ENCODE measurements at places on chromosomes 1 and 21.

- DNase-seq: no peak
These were observed 235.1 kb downstream of the RRAGC start for GRCh38 chr1:38624336-38625039.

DNA sequence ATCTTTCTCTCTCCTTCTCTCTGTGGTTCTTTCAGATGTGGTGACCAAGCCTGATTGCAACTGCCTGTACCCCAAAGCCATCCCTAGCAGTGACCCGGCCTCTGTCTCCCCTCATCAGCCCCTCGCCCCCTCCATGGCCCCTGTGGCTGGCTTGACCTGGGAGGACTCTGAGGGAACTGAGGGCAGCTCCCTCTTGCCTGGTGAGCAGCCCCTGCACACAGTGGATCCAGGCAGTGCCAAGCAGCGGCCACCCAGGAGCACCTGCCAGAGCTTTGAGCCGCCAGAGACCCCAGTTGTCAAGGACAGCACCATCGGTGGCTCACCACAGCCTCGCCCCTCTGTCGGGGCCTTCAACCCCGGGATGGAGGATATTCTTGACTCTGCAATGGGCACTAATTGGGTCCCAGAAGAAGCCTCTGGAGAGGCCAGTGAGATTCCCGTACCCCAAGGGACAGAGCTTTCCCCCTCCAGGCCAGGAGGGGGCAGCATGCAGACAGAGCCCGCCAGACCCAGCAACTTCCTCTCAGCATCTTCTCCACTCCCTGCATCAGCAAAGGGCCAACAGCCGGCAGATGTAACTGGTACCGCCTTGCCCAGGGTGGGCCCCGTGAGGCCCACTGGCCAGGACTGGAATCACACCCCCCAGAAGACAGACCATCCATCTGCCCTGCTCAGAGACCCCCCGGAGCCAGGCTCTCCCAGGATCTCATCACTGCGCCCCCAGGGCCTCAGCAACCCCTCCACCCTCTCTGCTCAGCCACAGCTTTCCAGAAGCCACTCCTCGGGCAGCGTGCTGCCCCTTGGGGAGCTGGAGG, 12.7 kb downstream of the CSF1 start:
- no peak for DNase-seq

DNA sequence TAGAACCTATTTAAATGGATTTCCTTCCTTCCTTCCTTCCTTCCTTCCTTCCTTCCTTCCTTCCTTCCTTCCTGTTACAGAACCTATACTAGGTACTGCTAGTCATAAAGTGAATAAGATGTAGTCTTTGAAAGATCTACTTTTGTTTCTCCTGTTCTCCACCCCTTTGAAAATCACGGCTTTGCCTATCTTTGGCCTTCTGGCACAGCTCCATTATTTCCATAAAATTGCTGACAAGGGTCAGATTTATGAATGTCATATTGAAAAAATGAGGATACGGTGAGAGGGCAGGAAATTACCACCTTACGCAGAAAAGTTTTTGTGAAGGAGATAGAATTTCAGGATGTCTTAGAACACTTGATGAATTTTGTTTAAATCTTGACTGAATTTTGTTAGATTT, 18.1 kb upstream of the HMCN1 start:
- DNase-seq: no peak

GRCh38 chr1:186429017-186429416, 31.9 kb downstream of the PDC start:
- DNase-seq: no peak

DNA sequence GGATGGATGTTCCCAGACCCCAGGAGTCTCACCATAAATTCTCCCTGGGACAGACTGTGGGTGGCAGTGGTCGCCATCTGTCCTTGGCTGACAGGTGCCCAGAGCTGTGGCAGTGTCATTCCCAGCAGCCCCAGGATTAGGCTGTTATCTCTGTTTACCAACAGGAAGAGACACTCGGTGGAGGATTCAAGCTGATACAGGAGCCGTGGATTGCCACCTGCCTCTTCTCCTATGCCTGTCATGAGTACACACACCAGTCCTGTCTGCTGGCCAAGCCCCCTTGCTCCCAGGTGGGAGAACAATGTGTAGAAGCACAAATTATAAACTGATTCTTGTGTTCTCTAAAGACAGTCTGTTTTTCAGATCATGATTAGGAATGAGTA, 152.6 kb downstream of the ETS2 start:
- no peak for DNase-seq

- DNase-seq: no peak
These were observed 714 bp downstream of the DFFA start for GRCh38 chr1:10471411-10472219.

DNA sequence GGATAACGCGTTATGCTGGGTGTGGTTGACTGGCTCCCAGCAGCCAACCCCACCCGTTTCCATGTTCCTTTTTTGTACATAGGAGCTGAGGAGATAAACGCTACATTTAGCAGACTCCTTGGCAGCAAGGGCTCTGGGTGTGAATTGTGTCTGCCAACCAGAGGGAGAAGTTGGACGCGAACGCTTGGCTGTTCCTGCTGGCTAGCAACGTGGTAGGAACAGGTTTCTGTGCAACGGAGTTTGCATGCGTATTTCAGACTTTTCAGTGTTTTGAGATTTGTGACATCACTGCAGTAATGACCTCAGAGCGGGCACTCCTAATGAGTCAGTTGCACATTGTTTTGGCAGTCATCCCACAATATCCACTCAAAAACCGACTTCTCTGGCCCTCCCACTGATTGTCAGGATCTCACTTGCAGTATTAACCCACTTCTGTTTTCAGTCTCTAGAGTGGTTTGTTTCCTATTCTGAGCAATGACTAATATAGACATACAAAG, 98.7 kb upstream of the RGS1 start:
- DNase-seq: no peak

GRCh38 chr1:89198491-89199072, at the start of gene GBP4:
GBP4 (minus strand) TSS chr1:89198942; CDS start chr1:89198834, 108 bp downstream.
- DNase-seq: peak; percentile 19

DNA sequence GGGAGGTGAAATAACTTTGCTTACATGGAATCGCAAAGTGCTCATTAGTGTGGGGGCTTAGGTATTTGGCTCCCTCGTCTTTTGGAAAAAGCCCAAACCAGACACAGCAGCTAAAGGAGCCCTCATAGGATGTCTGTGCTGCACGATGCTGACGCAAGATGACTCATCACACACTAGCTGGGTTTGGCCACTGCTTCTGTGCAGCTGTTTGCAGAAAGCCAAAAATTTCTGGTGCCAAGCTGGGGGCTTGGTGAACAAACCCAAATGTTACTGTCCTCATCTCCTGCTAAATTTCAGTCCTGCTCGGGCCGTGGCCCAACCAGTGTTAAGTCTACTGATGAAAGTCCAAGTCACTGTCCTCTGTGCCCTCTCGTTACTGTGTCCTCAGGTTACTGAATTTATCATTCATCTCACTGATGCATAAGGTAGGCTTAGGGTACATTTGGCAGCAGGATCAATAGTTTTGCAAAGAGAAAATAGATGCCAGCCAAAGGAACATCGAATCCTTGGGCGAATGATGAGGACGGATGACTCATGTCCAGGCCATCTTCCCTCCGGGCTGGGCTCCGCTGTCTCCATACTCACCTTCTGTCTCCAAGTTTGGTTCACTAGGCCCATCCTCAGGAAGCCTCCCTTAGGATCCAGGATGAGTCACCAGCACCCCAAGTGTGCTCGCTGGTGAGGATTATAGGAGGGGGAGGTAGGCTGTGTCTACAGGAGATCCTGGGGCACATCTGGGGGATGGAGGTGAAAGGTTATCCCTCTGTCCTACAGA, 177.7 kb downstream of the ADSS2 start:
- no peak for DNase-seq

DNA sequence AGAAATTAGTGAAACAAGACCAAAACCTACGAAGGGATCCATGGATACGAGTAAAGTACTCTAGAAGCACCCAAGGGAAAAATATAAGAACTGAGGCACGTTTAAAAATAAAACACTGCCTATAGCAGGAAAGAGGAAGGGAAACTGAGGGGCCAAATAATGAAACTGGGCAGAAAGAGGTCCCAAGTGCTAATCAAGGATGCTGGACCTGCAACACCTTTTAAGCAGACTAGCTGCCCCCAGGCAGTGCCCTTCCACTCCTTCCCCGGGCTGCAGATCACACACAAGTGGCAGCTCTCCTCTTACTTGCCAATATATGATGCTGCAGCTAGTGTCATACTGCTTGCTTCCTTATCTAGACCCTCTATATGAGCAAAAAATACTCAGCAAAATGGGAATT, 7.6 kb upstream of the OTUD7B start:
- no peak for DNase-seq

DNA sequence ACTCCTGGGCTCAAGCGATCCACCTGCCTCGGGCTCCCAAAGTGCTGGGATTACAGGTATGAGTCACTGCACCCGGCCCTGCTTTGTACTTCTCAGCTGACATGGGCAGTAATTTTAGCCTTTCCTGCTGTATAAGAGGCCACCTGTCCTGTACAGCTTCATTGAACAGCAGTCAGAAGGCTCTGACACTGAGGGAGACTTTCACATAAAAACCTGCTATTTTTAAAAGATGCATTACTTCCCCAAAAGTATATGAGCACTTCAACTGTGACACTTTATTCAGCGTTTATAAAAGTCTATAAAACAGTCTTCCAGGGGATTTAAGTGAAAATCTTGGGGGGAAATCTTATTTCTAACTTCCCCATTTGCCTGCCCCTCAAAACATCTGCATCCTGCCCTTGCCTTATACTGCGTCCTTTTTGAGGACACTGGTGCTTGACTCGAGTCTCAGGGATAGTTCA, 17.6 kb downstream of the RNU5D-1 start:
- no peak for DNase-seq

GRCh38 chr1:25568090-25568833, 24.9 kb downstream of the LDLRAP1 start:
- DNase-seq: no peak

GRCh38 chr1:18638835-18639364, 8.3 kb downstream of the PAX7 start:
- DNase-seq: no peak

DNA sequence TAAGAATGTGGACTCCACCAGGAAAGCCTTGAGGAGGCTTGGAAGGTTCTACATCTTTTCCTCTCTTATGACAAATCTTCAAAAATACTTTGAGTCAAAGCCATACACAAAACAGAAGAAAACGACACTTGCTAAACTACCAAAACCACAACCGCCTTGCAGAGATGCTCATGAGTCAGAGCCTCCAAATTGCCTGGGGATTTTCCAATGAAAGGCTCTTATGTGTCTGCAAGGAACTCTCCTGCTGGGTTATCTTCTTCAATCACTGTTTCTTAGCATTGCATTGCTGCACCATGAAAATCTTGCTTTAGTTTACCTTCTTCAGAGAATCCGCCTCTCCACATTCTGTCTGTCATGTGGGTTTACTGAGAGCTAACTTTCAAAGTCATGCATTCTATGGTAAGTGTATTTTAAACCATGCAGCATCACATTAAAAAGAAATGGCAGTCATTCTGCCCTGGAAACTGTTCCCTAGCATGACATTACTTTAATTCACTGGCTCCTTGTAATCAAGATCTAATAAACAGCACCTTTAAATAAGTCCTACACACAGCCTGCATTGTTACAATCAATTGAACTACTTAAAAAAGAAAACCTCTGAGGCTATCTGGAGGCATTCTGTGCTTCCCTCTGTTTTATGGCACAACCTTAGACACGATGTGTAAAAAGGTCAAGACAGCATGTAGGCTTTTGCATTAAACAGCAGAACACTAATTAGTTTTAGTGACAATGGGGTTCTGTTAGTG, 210.0 kb upstream of the FOXD3 start:
- no peak for DNase-seq

DNA sequence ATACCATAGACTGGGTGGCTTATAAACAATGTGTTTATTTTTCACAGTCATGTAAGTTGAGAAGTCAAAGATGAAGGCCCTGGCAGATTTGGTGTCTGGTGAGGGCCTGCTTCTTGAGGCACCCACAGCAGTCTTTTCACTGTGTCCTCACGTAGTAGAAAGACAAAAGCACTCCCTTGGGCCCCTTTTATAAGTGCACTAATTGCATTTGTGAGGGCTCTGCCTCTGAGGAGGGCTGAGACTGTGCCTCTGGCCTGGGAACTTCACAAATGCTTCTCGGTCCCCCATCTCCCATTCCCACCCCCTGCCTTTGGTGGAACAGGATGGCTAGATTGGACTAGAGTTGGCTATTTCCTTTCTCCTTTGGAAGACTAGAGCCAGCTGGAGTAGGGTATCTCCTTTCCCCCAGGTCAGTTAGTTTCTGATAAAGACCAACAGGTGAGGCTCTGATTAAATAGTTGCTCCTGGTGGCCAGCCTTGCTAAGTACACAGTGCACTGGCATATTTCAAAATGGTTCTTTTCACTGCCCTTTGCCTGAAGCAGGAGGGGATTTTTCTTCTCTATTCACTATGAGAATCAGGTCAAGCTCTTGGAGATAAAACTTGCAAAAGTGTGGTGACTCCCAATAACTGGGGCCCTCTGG, 82.9 kb downstream of the PLPPR4 start:
- DNase-seq: no peak
